ENCODE measurements at places on chromosomes 6 and 20.

- no peak for DNase-seq
Observed at GRCh38 chr6:68497927-68498326, 137.2 kb upstream of the ADGRB3 start.

GRCh38 chr6:125789167-125789566 lies 1.6 kb upstream of the NCOA7 start:
- no peak for DNase-seq

- no peak for DNase-seq
Observed at GRCh38 chr6:9482030-9482738, 932.7 kb downstream of the TFAP2A start.

GRCh38 chr6:11101417-11101816 lies 7.8 kb downstream of the SMIM13 start:
- DNase-seq = no peak

GRCh38 chr6:57252975-57253374 lies 30.9 kb upstream of the RAB23 start:
- no peak for DNase-seq

DNA sequence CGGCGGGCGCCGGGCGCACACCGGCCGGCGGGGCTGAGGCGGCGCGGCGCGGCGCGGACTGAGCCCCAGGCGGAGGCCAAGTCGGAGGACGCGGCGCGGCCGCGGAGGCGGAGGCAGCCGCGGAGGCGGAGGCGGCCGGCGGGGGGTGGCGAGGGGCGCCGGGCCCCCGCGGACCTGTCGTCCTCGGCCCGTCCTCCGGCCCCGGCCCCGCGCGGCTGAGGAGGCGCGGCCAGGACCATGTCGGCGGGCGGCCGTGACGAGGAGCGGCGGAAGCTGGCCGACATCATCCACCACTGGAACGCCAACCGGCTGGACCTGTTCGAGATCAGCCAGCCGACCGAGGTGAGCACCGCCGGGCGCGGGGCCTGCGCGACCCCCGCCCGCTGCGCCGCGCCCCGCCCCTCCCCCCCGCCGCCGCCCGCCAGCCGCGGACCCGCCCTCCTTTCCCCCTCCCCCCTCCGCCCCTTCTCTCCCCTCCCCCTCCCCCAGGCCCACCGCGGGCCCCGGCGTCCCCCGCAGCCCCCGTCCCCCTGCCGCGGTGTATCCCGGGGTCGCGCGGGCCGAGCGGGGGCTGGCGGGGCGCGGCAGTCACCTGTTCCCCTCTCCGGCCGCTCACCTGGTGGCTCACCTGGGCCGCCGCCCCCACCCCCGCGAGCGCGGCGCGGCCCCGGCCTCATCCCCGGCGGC lies at the start of gene AFDN:
AFDN (plus strand) TSS at position 16 of the 687 bp plus-strand sequence; CDS start at position 238, 222 bp downstream.
- peak; percentile 24 for DNase-seq

DNA sequence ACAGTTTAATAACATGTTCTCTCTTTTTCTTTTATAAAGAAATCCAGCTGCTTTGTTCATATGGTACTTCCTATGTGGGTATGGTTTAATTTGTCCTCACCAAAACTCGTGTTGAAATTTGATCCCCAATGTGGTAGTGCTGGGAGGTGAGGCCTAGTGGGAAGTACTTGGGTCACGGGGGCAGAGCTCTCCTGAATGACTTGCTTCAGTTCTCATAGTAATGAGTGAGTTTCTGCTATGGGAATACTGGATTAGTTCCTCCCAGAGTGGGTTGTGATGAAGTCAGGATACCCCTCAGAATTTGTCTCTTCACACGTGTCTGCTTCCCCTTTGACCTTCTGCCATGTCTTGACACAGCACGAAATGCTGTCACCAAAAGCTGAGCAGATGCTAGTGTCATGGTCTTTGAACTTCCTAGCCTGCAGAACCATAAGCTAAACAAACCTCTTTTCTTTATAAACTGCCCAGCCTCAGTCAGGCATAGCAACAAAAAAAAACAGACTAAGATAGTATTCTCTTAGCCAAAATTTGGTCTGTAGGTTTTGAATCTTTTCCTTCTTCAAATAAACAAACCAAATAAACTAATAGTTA lies 87.8 kb upstream of the HS3ST5 start:
- DNase-seq = no peak

DNA sequence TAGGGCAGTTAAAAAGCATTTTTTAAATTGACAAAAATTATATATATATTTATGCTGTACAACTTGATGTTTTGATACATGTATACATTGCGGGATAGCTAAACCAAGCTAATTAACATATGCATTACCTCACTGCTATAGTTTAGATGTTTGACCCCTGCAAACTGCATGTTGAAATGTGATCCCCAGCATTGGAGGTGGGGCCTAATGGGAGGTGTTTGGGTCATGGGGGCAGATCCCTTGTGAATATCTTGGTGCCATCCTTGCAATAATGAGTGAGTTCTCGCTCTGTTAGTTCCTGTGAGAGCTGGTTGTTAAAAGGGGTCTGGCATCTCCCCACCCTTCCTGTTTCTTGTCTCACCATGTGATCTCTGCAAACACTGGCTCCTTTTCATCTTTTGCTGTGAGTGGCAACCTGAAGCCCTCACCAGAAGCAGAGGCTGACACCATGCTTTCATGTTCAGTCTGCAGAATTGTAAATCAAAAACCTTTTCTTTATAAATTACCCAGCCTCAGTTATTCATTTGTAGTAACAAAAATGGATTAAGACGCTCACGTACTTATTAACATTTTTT lies 111.8 kb downstream of the MCHR2 start:
- no peak for DNase-seq

DNA sequence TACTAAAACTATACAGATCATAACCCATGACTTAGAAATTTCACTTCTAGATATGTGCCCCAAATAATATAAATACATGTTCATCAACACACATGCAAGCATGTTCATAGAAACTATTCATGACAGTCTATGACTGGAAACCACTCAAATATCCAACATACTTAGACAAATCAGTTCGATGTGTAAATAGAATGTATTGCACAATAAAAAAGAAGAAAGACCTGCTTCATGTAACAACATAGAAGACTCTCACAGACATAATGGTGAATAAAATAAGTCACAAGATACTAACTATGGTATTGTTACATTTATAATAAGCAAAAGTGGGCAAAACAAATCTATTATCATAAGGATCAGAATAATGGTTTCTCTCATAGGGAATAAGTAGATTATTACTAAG lies 163.5 kb upstream of the THBS2 start:
- no peak for DNase-seq

DNA sequence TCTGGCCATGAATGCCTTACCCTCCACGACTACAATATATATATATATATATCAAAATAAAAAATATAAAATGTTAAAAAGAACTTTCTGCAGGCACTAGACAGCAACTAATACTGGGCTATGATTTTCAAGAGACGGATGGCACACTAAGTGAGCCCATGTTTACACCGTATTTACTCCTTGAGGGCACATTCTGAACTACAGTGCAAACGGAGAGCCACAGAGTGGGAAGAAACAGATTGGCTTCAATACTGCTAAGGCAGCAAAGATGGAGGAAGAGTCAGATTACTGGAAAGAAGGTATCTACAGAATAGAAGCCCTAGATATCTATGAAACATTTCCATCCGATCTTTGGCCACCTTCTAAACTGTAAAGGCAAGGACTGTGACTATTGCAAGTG lies 330.3 kb downstream of the HTR1B start:
- DNase-seq = no peak

GRCh38 chr20:45258259-45258658 lies 3.9 kb upstream of the SLPI start:
- no peak for DNase-seq

DNA sequence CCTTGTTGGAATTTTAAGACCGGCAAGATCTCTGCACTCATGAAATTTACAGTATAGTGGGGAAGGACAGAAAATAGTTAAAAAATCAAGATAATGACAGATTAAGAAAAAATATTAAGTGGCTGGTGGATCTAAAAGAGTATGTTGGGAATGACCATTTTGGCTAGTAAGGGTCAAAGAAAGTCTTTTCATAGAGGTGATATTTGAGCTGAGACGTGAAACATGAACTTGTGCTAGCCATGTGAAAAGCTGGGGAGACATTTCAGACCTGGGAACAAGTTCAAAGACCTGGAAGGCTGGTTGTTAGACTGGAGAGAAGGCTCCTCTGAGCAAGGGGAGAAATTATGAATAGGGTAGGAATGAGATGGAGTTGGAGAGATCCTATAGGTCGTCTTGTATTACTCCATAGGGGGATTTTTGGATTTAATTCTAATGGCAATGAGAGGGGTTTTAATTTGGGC lies 4.7 kb downstream of the BICRAL start:
- DNase-seq = no peak

DNA sequence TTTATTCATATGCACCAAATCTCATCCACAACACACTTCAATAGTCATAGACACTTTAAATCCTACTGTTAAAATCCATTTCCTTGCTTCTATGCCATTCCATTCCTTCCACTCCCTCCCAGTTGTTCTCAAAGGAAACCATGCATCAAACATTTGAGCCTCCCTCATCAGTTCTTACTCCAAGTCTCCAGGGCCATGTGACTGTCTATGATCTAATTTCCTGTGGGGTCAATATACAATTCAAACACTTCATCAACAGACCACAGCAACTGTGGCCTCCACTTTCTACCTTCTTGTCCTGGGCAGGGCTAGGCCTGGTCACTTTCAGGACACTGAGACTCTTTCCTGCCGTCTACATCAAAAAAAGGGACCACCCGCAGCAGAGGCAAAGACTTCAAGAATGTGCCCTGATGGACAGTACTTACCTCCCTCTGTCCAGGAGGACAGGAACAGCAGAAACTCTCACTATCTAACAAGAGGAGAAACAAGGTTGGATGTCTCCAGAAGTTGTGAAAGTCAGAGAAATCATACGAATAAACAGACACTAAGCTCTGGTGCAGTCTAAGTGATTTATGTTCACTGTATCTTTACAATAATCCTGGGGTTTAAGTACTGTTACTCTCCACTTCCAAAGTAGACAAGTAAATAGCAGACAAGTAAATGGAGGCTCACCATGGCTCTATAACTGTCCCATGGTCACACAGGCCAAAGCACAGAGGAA lies 160.2 kb downstream of the QRSL1 start:
- DNase-seq = no peak

GRCh38 chr6:79813143-79813850 lies 134.1 kb downstream of the ELOVL4 start:
- DNase-seq = no peak

DNA sequence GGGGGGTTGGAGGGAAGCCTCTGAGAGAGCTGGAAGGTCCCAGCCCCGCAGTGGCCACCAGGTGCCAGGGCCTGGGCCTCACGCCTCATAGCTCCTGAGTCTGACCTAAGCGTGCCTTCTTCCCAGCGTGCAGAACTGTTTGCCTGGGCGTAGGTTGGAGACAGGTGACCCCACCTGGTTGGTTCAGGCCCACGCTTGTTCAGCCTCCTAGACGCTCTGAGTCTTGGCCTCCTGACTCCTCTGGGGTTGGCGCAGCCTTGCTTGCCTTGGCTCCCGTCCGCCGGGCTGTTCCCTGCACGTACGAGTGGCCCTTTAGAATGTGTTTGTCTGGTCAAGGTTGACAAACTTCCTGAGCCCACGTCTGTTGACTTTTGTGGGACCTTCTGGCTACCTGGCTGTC lies 70.8 kb downstream of the EYA2 start:
- DNase-seq = no peak

GRCh38 chr6:29970711-29971110 lies 28.4 kb downstream of the HLA-A start:
- no peak for DNase-seq

DNA sequence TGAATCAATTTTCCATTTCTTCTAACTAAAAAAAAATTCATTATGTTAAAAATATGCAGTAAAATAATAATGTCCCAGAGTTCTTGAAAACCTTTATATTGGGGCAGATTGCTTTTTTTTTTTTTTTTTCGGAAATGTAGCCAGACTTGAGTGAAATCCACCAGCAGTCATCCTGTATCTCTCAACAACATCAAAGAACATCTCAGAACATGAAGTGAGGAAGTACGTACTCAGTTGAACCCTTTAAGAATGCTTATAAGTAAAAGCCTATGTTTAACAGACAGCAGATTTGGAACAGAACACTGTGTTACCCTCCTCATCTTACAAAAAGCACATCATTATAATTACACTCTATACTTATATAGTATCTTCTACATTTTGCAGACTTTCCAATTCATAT lies 51.0 kb upstream of the SUPT3H start:
- DNase-seq = no peak

GRCh38 chr6:166424431-166424830 lies 41.7 kb upstream of the MPC1 start:
- no peak for DNase-seq

DNA sequence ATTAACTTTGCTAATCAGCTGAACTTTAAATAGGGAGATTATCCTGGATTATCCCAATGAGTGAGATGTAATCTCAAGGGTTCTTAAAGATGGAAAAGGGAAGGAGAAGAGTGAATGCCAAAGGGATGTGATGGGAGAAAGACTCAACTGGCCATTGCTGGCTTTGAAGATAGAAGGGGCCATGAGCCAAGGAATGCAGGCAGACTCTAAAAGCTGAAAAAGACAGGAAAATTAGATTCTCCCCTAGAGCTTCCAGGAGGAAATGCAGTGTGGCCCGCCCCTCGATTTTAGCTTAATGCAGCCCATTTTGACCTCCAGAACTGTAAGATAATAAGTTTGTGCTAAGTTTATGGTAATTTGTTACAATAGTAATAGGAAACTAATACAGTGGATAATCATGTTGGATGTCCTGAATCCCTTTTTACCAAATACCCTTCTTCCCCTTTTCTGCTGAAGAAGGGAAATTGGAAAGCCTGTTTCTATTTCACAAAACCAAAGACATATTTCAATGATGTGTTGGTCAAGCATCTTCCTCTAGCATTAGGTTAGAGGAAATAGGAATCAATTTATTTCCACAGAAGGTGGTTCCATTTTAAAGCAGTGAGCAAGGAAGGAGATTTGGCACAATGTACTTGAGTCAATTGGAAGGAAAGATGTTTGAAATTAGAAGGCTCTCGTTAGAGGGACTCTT lies 3.3 kb upstream of the HDDC2 start:
- DNase-seq = no peak

GRCh38 chr6:5672581-5673011 lies 334.1 kb downstream of the NRN1 start:
- no peak for DNase-seq

DNA sequence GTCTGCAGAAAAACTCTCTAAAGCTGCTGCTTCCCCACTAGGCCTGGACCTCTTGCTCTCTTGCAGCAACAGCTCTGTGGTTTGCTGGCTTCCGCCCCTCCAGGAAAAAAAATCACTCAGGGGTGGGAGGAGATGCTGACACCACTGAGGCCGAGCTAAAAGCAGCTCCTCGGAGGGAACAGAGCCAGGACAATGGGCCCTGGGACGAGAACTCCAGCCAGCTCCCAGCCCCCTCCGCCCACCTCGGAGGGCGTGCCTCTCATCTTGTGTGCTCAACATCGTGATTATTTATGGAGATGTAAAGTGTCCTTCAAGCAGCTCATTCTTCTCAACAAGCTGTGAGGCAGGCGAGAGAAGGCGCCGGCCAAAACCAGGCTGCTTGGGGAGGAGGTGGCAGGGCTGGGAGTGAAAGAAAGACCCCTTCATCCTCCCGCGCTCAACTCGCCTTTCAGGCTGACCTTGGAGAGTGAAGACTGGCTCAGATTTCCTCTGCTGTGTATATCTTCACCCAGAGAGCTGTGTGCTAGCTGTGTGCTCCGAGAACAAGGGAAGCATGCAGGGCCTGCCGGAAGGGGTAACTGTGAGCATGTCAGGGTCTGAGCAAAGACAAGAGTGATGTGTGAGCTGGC lies 53.5 kb upstream of the LRFN2 start:
- DNase-seq = no peak
